Activated CD4-positive, alpha-beta T cell treated with anti-CD3 and anti-CD28 coated beads, Interleukin-2, amount 10 ng/mL, durations not matched to agents 24 days and 14 days (primary cell): ENCODE measurements at places on chromosomes 11 and 22. TPM values are rescaled to one million over a fixed set of nuclear protein-coding genes. Genes with fewer than 3 reads are reported as not detected.

The SLC1A2 gene
- not detected in 2 replicates for total RNA-seq

The KDM4D gene
- 1.2 TPM in 2 replicates for total RNA-seq

DNA sequence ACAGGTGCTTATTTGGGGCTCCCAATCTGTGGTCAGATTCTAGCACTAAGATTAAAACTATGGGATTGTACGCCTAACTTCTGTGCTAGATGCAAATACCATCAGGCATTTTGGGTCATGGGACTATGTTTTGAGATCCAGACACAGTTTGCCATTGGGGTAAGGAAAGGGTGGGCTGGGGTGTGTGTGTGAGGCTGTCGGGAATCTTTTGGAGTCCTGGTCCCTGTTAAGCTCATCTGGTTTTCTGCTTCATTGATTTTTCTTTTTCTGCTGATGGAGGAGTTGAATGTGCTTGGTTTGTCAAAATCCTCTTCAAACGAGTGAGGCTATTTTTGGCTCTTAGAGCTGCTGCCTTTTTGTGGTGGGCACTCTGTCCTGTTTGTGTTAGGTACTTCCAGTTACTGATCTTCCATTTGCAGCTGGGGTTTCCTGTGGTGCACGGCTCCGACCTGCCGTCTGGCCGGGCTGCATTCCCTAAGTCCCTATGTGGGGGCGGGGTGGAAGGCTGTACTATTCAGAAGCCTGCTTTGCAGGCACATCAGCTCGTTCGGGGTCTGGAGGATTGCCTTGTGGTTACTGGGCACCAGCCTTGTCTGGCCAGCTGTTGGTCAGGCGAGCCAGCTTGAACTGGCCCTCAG is 2.9 kb downstream of the BCR start:
- DNase-seq, result peak; percentile 68

The SUSD2 gene
- 0.75 and 0.78 TPM in 2 replicates for total RNA-seq

The KLHL35 gene
- 1.7 and 2.0 TPM in 2 replicates for total RNA-seq
